ENCODE measurements at places on chromosomes 1 and 21. TPM values are rescaled to one million over a fixed set of nuclear protein-coding genes. Genes with fewer than 3 reads are reported as not detected.

The FCRL4 gene
- not detected for total RNA-seq

The BSND gene
- not detected for total RNA-seq

The MYOM3 gene
- total RNA-seq, result 0.30 TPM

The SLC2A5 gene
- not detected for total RNA-seq

The PLD5 gene
- total RNA-seq, result not detected

The MROH9 gene
- total RNA-seq, result not detected

The HNRNPCL4 gene
- not detected for total RNA-seq

The CHI3L2 gene
- not detected for total RNA-seq

The KCTD3 gene
- total RNA-seq, result 40.3 TPM

The S100A11 gene
- total RNA-seq, result 28.3 TPM

The RIPPLY3 gene
- not detected for total RNA-seq

The SYT6 gene
- not detected for total RNA-seq

Measured in epithelial cell of umbilical artery (primary cell).